ENCODE measurements at places on chromosomes 1 and 21.

DNA sequence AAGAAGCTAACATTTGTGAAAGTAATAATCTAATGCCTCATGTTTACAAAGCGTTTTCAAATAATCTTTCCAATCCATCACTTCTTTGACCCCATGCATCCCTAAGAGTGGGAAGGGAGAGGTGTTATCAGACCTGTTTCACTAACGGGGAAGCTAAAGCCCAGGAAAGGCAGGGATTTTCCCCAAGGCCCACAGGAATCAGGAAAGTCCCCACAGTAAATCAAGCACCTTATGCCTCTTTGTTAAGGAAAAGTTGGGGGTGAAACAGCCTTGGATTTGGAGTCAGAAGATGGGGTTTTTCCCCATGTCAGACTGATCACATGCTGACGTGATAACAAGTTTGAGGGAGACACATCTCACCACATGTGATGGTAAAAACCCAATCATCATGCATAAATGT, 20.0 kb upstream of the ANGPTL7 start:
- DNase-seq, result no peak

- DNase-seq, result no peak
These were observed 1.7 kb upstream of the GADD45A start for GRCh38 chr1:67683316-67683715.

GRCh38 chr1:39917825-39918224, 16.1 kb upstream of the MYCL start:
- no peak for DNase-seq

GRCh38 chr1:192477630-192478029, 97.9 kb upstream of the RGS1 start:
- no peak for DNase-seq

DNA sequence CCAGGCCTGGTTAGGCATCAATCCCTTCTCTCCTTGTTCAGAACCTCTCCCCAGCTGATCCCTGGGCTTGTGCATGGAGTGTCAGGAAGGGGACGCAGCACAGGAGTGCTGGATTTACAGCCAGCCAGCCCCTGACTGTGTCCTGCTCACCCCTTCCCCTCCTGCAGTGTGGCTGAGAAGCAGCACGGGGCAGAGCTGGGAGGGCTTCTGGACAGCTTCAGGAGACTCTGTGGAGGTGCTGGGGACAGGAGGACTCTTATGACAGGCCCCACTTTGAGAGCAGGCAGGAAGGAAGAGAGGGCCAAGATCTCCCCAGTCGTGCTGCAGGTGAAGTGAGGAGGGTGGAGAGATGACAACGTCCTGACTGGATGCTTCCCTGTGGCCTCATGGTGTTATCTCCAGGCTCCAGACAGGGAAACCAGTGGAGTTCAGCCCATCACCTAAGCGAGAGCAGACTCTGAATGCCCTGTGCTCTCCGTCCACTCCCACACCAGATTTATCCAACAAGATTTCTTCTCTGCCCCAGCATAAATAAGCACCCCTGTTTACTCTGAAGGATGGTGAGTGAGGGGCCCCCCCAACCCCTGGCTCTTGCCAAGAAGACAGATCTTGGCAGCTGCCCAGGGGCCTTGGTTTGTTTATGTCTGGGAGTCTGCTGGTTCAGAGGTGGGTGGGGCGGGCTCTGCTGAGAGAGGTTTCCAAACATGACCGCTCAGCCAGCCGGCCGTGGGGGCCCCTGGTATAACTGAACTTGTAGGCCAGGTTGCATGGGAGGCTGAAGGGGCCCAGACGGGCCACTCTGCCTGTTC, 21.3 kb downstream of the TMCC2 start:
- no peak for DNase-seq

DNA sequence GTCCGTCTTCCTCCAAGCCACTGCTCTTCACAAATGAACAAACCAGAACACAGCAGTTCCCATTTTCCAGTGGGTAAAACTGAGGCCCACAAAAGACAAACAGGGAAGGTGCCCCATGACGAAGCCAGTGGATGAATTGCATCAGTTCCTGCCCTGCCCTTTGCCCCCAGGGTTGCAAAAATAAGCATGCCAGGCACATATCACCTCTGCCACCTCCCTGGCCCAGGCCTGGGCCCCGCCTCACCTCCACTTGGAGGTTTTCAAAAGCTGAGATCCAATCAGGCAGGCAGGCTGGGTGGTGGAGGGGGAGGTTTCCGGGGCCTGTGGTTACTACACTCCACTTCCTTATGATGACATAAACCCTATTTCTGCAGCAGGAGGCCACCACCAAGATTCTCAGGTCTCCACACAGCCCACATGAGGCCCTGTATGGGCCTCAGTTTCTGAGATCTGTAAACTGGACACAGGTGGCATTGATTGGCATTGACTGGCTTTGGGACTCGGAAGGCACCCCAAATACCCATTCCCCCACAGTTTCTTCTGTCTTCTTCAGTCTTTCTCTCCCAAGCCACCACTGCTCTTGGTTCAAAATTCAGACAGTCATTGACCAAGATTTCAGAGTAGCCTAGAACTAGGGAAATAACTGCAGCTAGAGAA, 4.1 kb downstream of the KIF21B start:
- DNase-seq, result peak; percentile 94

DNA sequence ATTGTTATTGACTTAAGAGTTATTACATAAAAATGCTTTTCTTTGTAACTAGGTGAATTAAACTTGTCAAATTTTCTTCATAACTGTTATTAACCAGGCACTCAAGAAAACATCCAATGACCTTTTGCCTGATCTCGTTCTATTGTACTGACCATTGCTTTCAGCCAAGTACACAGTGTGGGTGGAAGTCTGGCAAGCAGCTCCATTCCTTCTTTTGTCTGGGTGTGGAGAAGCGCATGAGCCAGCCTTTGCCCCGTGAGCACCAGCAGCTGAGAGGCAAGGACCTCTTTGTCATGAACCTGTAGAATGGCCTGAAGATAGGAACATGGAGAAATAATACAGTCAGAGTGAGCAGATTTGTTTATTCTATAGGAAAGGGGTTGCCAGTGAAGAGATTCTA, 57.5 kb downstream of the IARS2 start:
- no peak for DNase-seq

DNA sequence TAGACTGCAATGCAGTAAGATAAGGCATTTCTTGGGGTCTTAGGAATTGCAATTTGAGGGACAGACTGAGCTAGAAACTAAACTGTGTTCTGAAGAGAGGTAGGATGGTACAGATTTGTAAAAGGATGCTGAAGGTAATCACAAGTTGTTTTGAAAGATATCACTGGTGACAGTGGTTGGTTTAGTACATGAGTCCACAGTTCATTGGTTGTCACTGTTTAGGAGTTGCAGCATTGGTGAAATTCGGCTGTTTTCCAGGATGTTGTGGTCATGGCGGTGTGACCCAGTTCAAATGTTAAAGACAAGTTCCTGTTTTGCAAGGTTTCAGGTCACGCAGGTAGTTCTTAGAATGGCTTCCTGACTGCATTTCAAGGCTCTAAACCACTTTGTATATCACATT, 292.8 kb upstream of the B3GALT2 start:
- peak; percentile 54 for DNase-seq

DNA sequence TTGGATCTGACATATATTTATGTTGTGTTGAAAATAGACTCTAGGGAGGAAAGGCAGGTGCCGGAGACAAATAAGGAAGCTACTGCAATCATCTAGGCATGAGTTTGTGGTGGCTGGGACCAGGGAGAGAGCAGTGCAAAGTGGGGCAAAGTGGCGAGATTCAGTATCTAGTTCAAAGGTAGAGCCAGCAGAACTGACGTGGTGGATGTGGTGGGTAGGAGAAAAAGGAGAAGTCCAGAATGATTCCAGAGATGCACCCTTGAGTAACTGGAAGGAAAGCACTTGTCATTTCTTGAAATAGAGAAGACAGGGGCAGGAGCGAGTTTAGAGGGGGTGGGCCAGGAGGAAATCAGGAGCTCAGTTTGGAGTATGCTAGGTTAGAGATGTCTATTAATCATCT, 275.2 kb downstream of the KAZN start:
- DNase-seq, result no peak

- no peak for DNase-seq
These were observed 8.9 kb upstream of the RAB3GAP2 start for GRCh38 chr1:220281159-220281574.

- DNase-seq, result no peak
These were observed 17.6 kb downstream of the OPTC start for GRCh38 chr1:203511513-203511912.

DNA sequence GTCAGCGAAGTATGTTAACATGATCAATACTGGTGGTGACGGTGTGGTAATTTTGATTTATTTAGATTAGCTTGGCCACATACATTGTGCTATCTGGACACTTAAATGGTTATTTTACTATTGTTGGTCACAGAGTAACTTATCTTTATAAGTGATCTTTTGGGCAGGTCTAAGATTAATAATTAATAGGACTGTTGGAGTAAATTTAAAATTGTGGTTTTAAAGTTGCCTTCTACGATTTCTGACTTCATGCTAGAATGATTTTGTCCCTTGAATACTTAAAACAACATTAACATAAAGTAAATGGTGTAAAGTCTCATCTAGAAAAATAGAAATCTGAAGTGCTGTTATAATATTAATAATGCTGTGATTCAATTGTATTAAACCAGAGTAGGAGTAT, 14.7 kb downstream of the SRRM1 start:
- DNase-seq, result no peak

DNA sequence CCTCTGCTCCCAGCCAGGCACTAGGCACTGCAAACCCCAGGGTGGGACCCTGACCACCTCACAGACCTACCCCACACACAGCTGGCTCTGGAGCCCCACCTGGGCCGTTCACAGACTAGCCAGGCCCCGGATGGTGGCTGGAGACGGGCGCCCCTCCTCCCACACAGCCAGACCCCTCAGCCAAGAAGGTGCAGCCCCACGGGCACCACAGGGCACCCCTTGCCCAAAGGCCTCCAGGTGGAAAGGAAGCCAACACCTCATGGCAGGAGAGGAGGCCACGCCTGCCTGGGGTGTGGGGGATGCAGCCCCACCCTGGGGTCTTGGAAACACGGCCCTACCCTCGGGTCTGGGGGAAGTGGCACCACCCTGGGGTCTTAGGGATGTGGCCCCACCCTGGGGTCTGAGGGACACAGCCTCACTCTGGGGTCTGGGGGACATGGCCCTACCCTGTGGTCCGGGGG, 44.6 kb downstream of the WNT9A start:
- no peak for DNase-seq

GRCh38 chr1:8217011-8217711, 100.8 kb upstream of the SLC45A1 start:
- DNase-seq, result peak; percentile 14

- no peak for DNase-seq
These were observed 19.6 kb downstream of the CAP1 start for GRCh38 chr1:40059960-40060750.

DNA sequence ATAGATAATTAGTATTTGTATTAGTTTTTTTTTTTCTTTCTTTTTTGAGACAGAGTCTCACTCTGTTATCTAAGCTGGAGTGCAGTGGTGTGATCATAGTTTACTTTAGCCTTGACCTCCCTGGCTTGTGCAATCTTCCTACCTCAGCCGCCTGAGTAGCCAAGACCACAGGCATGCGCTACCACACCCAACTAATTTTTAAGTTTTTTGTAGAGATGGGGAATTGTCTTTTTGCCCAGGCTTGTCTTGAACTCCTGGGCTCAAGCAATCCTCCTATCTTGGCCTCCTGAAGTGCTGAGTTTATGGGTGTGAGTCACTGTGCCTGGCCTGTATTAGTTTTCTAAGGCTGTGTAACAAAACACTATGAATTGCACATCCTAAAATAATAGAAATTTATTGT, 58.3 kb downstream of the MSH4 start:
- DNase-seq, result no peak

- DNase-seq, result no peak
These were observed 4.5 kb upstream of the NHLH1 start for GRCh38 chr1:160362168-160362957.

- no peak for DNase-seq
These were observed 109.9 kb downstream of the CASZ1 start for GRCh38 chr1:10686404-10687040.

GRCh38 chr1:190179817-190180216, 297.8 kb downstream of the BRINP3 start:
- DNase-seq, result no peak

- DNase-seq, result no peak
These were observed 394.8 kb downstream of the LMX1A start for GRCh38 chr1:164961715-164962114.

GRCh38 chr1:160653620-160654016, 6.8 kb upstream of the SLAMF1 start:
- DNase-seq, result no peak

DNA sequence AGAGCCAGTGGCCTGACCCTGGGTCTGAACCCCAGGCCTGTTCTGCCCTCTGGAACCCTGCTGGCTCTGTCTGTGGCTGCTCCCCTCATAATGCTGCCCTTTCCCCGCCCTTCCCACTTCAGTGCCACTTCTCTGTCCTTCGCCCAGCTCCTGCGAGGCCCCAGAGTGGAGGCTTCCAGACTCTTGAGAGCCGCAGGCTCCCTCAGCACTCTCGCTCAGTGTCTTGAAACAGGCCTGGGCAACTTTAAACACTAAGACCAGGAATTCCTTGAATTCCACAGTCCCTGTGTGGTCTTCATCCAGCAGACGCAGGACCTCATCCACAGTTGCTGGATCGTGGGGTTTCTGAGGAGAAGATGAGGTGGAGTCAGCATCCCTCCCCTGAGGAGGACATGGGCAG, 3.5 kb downstream of the CRNN start:
- DNase-seq, result no peak

GRCh38 chr1:232586679-232587078, 43.3 kb downstream of the SIPA1L2 start:
- no peak for DNase-seq

GRCh38 chr1:226063977-226064815, 1.7 kb downstream of the H3-3A start:
- peak; percentile 24 for DNase-seq

DNA sequence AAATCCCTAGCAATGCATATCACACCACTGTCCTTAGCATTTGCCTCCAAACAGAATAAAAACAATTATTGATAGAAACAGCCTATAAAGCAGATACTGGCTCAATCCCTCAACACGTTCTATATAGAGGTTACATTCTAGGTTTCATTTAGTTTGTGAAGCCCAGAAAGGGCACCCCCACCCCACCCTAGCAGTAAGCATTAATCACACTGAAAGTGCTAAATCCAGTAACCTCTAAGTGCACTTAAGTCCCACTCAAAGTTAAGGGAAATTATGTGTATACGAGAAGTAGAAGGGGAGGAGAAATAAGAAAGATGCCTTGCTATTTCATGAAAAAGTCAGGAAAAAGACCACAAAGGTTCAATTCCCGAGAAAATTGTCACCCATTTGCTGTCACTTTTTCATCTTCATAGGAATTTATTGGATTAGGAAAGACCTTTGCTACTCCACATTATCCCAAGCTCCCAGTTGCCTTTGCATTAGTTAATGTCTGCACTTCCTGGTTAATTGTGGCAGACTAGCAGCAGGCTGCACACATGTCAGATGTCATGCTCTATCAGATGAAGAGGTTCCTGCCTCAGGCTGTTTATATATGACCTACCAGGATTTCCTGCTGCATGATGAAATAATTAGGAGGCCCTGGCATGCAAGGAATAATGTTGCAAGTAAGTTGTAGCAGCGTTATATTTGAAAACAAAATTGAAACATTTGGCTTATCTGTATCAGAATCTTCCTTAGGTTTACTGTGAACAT, 54.5 kb upstream of the LHX8 start:
- no peak for DNase-seq

- DNase-seq, result no peak
These were observed 1342.2 kb downstream of the PLA2G4A start for GRCh38 chr1:188170935-188171334.

Measured in activated CD4-positive, alpha-beta T cell treated with anti-CD3 and anti-CD28 coated beads for 48 hours (primary cell).